Cortex of kidney (tissue), 1 donor: ENCODE measurements at places on chromosomes 16 and 17.

DNA sequence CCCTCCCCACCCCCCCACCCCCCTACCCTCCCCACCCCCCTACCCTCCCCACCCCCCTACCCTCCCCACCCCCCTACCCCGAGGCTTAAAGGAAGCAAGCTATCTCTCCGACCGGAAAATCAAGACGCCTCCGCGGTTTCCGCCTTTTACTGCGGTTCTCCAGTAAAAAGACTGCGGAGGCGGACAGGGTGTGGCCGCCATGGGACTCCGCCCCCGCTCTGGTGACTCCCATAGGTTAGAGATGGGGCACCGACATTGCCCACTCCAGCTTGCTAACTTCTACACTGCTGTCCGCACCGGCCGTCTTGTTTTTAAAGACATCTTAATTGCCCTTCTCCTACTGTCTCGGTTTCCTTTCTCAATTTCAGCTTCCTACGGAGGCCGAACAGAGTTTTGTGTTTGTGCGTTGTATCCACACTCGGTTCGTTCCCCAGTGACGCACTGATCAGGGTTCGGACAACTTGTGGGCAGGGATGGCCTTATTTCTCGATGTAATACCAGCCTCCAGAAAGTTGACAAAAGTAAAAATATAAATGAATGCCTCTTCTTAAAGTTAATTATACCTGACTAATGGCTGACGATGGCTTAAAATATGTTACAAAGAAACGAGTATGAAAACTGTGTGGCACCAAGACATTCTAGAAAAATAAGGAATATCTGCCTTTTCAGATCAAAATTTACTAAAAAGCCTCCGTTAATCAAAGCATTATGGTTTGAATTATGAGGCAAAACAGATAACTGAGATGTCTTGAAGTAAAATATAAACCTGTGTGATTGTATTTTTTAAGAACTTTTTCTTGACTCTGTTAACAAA, 1.1 kb upstream of the ZNF200 start:
- DNase-seq, result no peak

DNA sequence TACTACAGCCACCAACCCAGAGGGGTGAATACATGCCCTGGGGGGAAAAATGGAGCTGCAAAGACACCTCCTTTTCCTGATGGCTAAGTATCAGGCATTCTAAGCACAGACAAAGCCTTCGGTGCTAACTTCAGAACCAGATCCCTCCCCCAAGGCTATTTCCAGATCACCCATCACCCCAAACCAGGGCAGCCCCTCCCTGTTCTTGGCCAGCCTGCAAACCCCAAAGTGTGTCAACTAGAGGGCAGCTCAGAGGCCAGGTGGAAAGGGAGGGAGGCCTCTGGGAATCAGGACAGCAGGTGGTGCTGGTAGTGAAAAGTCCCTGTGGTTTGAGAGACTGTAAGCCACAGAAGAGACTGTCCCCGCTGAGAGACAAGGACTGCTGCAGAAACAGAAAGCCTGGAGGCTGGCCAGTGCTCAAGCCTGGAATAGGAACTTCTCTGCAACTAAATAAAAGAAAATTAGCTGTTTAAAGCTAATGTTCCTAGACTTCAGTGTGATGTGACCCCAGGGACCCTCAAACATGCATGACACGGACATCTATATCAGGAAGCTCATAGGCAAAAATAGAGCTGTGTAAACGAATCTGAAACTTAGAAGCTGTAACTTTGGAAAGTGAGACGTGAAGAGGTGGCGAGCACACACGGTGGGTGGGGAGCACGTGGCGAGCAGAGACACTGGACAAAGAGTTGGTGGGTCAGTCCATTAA, 9.1 kb downstream of the TUBG1 start:
- no peak for DNase-seq

DNA sequence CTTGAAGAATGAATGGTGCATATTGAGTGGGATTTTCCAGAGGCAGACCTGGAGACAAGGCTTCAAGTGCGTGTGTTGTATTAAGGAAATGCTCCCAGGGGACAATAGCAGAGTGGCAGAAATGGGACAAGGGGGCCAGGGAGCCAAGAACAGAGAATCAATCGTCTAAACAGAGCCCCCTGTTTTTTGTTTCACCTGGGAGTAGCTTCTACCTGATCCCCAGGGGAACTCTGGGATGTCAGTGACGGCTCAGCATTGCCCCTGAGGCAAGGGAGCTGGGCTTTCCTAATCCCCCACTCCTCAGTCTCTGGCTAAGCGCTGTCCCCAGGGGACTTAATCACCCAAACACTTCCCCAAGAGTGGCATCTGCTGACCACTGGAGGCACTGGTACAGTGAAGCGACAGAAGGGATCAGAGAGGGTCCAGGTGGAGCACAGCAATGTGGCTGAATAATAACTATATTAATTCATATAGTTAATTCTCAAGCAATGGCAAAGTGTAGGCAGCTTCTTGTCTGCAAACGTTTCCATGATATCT, 35.7 kb upstream of the C16orf78 start:
- DNase-seq, result no peak

- no peak for DNase-seq
Measured at GRCh38 chr17:42585353-42585752, 7.8 kb upstream of the PSMC3IP start.

DNA sequence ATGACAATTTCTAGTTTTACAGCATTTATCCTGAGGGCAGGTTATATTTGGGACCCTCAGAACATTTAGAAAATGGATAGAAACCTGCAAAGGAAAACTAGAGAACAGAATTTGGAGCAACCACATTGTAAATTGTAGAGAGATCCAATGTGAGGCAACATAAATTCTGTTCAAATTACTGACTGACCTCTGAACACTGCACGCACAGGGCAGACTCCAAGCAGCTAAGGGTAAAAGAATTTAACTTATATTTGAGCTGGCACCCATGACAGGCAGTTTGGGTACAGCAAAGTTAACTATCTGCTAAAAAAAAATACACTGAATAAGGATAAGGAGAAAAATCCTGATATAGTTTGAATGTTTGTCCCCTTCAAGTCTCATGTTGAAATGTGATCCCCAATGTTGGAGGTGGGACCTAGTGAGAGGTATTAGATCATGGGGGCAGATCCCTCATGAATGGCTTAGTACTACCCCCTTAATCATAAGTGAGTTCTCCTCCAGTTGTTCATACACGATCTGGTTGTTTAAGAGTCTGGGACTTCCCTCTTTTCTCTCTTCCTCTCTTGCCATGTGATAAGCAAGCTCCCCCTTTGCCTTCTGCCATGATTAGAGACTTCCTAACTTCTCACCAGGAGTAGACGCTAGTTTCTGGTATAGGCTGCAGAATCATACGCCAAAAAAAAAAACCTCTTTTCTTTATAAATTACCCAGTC, 75.7 kb downstream of the FBXL20 start:
- DNase-seq, result no peak

GRCh38 chr16:48206594-48207242, 37.4 kb upstream of the LONP2 start:
- no peak for DNase-seq

GRCh38 chr17:73325527-73325842, 13.7 kb upstream of the CDC42EP4 start:
- DNase-seq, result no peak
